Daoy (cell line): ENCODE measurements at places on chromosomes 12 and 14. TPM values are rescaled to one million over a fixed set of nuclear protein-coding genes. Genes with fewer than 3 reads are reported as not detected.

Gene TAS2R10
- total RNA-seq: not detected in 2 replicates

Gene SLC8A3
- total RNA-seq: 0.40 and 1.9 TPM in 2 replicates

Gene SYCP3
- not detected in 2 replicates for total RNA-seq

Gene TBK1
- 48.3 and 50.1 TPM in 2 replicates for total RNA-seq

DNA sequence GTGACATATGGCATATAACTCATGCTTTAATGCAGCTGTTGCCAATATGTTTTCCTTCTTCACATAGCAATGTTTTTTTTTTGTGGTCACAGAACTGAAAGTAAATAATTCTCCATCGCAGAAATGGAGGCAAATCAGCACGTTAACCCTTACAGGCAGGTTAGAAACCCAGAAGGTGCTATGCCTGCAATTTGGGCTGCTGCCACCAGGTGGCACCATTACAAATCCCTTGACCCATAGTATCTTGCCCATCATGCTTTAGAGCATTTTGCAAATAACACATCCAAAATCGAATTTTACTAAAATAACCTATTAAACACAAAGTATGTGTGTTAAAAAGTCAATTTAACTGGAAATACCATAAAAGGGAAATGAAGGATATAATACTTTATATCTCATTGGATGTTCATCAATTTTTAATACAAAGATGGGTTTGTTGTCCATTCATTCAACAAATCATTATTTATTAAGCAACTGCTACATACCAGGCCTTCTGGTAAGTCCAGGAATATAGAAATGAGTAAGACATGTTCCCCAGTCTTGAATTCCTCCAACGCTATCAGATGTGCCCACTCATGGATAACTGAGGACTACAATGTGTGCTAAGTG lies 340.1 kb downstream of the GLT1D1 start:
- DNase-seq: no peak

GRCh38 chr12:109999649-109999971 lies 380 bp downstream of the ANKRD13A start:
- DNase-seq: no peak

DNA sequence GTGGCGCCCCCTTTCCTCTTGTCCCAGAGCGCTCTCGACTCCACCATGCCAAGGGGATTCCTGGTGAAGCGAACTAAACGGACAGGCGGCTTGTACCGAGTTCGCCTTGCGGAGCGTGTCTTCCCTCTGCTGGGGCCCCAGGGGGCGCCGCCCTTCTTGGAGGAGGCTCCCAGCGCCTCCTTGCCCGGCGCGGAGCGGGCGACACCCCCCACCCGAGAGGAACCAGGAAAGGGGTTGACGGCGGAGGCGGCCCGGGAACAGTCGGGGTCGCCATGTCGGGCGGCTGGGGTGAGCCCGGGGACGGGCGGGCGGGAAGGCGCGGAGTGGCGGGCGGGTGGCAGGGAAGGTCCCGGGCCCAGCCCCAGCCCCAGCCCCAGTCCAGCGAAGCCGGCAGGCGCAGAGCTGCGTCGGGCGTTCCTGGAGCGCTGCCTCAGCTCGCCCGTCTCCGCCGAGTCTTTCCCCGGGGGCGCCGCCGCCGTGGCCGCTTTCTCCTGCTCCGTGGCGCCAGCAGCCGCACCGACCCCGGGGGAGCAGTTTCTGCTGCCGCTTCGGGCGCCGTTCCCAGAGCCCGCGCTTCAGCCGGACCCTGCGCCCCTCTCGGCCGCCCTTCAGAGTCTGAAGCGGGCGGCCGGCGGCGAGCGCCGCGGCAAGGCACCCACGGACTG lies 376 bp downstream of the INSM2 start:
- DNase-seq: peak; percentile 68

GRCh38 chr14:96987086-96987474 lies 189.9 kb downstream of the VRK1 start:
- DNase-seq: no peak
